ENCODE measurements at places on chromosomes 5 and 9.

DNA sequence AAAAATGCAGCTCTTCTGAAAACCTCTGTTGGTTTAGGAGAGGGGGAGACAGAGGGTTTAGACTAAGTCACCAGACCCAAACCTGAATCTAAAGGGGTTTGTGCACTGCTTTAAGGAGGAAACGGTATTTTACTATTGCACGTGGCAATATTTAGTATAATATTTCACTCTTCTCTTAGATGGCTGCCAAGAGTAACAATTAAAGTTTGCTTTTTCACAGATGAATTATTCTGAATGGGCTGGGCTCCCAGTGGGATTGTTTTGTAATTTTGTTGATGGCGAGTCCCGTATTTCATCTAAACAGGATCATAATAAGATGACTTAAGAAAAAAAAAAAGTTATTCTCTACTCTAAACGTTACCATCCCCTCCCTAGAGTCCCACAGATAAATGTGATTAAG is 245.4 kb downstream of the PCSK5 start:
- no peak for DNase-seq

DNA sequence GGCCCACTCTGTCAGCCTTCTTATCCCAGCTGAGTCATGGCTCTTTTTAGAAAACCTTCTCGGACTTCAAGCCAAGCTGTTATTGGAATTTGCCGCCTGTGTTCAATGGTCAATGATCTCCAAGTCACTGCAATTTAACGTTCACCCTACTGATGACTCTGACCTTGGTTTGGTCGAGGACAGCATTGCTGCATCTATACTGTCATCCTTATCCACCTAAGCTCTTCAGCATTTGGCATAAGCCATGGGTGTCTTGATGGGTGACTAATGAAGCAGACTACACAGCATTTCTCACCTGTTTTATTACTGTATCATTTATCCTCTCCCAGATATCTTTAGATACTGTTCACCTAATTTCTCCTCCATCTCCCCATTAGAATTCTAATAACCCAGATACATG is 5.6 kb upstream of the HSPB3 start:
- DNase-seq = no peak

DNA sequence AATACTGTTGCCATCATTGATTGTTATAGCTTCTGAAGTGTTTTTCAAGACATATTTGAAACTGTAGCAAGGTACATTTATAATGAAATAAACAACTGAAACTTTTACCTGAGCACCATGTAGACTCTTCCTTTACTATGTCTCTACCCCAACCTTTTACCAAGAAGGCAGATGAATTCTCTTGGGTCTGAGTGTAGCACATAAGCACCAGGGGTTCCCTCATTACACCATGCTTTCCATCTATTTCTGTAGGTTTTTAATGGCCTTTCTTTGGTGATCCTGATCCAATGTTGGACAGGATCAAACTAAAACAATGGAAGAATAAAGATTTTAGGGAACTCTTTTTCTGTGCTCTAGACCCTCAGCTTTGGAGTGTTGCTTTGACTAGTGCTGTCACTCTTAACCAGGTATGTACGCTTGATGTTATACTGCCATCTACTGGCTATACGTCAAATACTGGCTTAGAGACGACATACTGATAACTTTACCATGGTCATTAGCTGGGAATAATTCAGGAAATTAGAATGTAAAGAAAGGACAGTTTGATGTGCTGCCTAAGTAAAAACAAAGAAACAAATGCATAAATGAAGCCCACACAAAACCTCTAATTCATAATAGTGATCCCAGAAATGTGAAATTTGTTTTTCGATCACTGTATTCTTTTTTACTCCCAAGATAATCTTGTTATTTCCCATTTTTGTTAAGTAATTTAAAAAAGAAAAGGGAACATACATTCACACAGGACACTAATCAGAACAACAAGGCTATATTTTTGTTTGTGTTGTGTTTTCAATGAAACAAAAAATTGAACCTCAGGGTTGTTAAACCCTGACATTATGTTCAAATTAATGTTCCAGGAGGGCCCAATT is 30.7 kb downstream of the IFNW1 start:
- DNase-seq = no peak

GRCh38 chr5:23164971-23165370 is 311.8 kb upstream of the CDH12 start:
- DNase-seq = no peak

- DNase-seq = no peak
Observed at GRCh38 chr5:137209232-137209809, 289.8 kb downstream of the SPOCK1 start.

DNA sequence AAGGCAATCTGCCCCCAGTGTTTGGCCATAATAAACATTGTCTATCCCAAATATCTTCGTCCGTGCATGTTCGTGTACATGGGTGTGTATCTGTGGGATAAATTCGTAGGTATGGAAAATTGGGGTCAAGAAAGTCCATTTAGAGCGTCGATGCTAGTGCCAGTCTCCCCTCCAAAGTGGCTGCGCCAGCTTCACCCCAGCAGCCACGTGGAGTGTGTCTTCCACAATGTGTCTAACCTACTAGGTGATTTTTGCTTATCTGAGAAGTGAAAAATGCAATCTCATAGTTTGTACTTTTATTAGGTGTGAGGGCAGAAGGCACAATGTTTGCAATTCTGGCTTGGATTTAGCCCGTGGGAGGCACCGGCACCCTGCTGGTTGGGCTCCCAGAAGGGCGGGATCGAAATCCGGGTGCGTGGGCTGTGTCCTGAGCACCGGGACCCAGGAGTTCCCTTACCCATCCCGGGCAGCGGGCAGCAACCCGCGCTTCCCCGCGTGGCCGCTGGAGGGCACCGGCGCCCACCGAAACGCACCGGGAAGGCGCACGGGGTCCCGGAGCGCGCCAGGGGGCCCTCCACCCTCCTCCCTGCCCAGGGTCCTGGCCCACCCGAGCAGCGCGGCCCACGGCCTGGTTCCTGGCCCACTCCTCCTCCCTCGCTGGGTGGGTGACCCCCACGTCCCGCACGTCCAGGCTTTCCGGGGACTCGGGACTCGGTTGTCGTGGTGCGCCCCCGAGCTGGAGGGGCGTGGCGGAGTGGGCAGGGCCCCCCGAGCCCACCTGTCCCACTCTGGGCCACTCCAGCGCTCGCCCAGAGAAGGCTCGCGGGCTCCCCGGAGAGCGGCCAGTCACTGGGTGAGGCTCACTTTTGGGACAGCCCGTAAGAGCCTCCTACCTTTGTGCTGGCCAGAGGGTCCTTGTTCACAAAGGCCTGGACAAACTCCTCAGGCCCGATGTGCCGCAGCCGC is 55.4 kb upstream of the RNF130 start:
- DNase-seq = no peak

DNA sequence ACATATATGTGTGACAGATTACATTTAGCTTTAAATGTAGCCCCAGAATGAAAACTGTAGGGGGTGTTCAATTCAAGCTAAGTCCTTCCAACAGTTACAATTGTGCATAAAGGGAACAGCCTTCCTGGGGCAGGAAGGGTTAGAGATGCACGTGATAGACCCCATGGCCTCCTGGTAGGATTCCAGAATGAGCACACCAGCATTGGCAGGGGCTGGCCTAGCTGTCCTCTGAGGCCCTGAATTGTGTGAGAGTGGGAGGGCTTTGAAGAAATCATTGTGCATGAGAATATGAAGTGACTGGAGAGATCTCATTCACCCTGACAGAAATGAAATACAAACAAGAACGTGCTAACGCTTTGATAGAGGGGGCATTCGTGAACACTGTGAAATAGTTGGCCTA is 663.8 kb upstream of the KLF4 start:
- DNase-seq = no peak

DNA sequence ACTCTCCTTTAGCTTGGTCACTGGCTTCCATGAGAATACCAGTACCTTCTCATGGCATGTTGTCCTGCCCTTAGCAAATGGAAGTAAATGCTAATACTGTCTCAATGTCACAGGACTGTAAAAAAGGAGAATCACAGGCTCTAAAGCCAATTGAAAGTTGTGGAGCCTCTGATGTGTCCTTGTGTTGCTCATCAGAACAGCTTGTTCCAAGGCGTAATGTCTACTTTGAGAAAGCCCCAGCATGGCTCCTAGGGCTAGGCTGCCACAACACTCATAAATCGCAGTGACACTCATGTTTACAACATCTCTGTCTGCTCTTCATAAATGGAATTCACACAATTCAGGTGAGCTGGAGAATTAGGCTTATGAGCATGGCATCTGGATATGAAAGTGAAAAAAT is 94.9 kb downstream of the ACTL7B start:
- no peak for DNase-seq

GRCh38 chr9:22208846-22209585 is 199.9 kb upstream of the CDKN2B start:
- DNase-seq = no peak

DNA sequence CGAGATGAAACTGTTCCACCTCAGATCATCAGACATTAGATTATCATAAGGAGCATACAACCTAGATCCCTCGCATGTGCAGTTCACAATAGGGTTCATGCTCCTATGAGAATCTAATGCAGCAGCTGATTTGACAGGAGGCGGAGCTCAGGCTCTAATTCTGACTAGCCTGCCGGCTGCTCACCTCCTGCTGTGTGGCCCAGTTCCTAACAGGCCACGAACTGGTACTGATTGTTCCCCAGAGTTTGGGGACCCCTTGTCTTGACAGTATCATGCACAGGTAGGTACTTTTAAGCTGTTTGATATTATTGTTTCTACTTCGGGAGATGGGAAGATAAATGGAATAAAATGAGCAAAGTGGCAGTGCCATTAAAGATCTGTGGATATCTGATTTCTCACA is 66.9 kb downstream of the ZCCHC7 start:
- no peak for DNase-seq

DNA sequence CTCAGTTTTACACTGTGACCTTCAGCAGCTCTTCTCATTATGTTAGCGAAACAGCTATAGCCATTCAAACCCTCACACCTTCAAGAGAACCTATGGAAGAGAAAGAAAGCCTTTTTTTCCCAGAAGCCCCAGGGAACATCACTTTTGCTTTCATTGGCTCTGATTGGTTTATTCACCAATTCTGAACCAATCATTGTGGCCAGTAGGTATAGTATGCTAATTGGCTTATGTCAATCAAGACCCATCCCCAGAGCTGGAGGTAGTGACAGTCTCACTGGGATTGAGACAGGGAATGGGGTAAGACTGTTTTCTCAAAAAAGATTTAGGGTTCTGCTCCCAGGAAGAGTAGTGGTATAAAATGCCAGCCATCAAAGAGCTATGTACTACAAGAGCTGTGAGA is 74.1 kb upstream of the FSD1L start:
- no peak for DNase-seq

DNA sequence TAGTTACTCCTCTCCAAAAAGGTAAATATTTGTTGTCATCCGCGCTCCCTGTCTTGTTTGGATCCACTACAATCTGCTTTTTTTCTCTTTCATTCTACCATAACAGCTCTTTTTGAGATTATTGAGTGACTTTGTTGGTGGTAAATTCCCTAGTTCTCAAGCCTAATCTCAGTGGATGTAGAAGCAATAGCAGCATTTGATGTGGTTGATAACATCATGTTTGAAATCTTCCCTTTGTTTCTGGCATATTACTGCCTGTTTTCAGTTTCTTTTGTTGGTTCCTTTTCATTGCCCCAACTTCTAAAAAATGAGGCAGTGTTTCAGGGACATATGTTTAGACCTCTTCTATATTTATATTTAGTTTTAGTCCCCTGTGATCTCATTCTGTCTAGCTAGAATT is 8.9 kb downstream of the CDC42SE2 start:
- DNase-seq = no peak

- no peak for DNase-seq
Observed at GRCh38 chr5:53397141-53397757, 83.2 kb upstream of the FST start.

DNA sequence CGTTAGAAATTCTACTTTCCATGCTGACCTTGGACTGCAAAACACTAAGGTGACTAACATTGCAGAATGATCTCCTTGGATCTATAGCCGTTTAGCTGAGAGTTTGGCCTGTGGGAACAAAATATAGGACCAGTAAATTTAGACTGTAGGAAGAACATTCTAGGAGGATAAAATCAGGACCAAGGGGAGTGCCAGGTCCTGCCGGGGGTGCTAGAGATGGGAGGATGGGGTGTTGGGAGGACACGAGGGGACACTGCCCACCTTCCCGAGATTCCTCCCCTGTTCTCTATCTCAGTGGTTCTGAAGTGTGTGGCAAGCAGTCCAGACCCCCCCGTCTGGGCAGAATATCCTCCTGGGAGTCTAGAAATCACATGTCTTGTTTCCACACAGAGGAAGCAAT is 445.2 kb downstream of the ZSWIM6 start:
- no peak for DNase-seq

DNA sequence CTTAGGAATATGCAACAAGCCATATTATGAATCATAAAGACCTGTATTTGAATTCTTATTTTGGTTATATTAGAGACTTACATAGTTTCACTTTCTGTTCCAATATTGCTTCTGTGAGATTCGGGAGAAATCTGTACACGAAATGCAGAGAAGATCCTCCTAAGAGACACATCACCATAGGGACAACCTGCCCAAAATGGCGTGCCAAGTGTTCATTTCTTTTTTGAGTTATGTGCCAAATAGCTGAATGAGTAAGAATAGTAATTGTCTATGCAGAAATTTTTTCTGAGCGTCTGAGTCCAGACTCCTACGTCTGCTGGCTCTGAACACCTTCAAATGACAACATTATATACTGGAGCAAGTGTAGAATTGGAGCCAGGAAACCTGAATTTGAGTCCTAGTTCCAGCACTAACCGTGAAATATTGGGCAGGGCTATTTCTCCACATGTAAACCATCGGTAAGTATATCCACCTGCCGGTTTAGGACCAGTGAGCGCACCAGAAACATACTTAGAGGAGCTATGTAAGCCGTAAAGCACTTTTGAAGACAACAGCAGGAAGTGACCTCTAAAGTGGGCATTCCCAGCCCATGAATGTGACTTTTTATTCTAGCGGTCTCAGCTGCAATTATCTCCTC is 163.9 kb upstream of the DMRT1 start:
- no peak for DNase-seq

- DNase-seq = no peak
Observed at GRCh38 chr5:91175708-91176107, 207.4 kb downstream of the ARRDC3 start.

GRCh38 chr5:139381837-139382761 is 998 bp downstream of the SLC23A1 start:
- no peak for DNase-seq

DNA sequence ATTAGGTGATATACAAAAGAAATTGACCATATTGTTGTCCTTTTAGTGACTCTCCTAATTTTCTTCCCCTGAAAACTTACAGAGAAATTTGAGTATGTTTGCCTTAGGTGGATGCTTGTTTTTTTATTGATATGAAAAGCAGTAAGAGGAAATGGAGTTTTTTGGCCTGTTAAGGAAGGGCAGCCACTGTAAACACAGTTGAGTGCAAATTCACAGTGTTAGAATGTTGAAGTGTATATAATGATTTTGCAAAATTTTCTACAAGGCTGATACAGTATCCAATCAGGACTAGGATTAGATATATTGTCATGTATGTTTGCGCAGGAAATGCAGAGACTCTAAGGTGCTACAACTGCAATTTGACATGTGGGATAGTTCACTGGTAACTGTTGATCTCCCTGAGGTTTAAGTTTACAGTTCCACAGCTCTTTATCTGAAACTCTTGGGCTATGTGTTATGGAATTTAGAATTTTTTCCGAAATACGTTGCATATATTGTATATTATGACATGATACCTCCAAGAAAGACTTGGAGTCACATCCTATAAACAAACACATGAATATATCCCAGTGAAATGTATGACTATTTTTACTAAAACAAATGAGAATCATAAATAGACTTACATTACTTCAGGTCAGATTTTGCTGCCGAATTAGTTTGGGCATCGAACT is 62.5 kb downstream of the FXN start:
- DNase-seq = no peak
